ENCODE measurements at places on chromosomes 2 and 18.

GRCh38 chr18:48590678-48591077, 51.8 kb downstream of the CTIF start:
- no peak for DNase-seq

- DNase-seq: no peak
Measured at GRCh38 chr2:213227458-213227857, 56.8 kb upstream of the SPAG16 start.

GRCh38 chr2:71223767-71224333, 3.1 kb downstream of the PAIP2B start:
- DNase-seq: peak; percentile 23

GRCh38 chr2:151347294-151347693, 10.1 kb upstream of the TNFAIP6 start:
- DNase-seq: no peak

DNA sequence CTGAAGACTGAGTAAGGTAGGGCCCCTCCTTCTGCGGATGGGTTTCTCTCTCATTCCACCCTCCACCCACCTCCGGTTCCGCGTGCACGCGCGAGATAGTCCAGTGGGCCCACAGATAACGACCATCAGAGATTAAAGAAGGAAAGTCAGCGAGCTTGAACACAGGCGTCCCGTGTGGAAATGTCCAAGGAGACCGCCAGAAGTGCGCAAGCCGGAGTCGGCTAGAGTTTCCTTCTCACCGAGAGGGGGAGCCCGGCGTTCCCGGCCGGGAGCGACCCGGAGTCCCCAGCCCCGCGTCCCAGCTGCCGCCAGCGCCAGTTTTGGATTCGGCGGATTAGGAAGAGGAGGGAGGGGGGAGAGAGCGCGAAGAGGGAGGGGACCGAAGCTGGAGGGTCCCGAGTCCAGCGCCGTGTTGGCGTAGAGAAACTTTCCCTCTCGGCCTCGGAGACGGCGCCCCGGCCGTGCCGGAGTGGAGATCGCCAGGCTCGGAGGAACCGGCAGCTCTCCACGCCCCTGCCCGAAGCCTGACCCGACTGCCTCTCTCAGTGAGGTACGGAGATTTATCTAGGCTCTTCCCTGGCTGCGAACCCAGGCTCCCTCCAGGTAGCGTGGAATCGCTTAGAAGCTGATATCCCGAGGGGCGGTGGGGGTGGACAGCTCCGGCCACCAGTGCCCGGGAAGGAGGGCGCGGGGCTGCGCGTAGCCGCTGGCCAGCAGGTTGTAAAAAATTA, at the start of gene GULP1:
TSS of gene GULP1 (plus strand) at position 258 of the 731 bp plus-strand sequence. CDS start 185,829 bp downstream, outside the sequence.
- DNase-seq: peak; percentile 26
